ENCODE measurements at places on chromosomes 3 and 15.

GRCh38 chr3:105317841-105318240, 48.9 kb upstream of the ALCAM start:
- DNase-seq: no peak

DNA sequence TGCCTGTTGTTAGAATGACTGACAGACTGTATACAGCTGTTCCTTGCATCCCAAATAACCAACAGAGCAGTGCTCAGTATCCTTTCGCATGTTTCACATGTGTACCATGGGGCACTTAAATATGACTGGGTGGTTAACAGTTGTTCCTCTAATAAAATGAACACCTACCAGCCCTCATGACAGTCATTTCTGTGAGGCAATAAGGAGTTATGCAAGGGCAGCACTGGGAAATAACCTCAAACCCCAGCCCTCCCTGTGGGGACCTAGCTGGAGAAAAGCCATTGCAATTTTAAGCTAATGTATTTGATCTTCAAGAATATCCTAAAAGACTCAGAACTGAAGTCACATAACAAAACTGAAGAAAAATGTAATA, 7.3 kb downstream of the RFT1 start:
- no peak for DNase-seq

DNA sequence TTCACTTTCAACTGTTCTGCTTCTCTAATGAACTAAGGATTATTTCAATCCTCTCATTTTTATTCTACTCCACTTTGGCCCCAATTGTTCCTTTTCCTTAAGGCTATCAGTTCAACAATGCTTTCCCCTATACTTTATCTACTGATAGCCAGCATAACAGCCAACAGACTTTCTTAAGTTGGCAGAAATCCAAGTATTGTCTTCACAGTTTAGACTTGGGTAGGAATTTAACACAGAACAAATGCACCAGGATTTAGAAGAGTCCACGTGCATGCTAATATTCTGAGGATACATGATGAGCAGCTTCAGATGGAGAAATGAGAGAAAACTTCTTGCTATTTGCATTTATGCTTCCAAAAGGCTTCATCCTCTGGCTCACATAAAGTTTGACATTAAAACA, 54.8 kb downstream of the FBN1 start:
- DNase-seq: no peak

GRCh38 chr3:132898141-132898540, 140.1 kb upstream of the TMEM108 start:
- DNase-seq: no peak

GRCh38 chr15:74470631-74471395, 9.9 kb upstream of the UBL7 start:
- no peak for DNase-seq

DNA sequence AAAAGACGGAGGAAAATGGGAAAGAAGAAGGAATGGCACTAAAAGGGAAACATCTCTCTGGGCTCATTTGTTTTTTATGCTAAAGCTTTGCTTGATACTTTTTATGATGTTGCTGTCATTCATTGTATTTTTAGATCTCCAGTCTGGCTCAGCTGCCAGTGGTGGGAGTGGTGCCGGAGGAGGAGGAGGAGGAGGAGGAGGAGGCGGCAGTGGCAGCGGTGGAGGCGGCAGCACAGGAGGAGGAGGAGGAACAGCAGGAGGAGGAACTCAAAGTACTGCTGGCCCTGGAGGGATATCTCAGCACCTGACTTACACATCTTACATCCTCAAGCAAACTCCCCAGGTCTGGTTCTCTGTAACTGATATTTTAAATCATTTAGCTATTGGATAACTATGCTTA, 49.6 kb downstream of the MAP6D1 start:
- DNase-seq: no peak

GRCh38 chr3:143644370-143645089, 203.7 kb downstream of the SLC9A9 start:
- DNase-seq: no peak

Measured in activated naive CD4-positive, alpha-beta T cell treated with anti-CD3 and anti-CD28 coated beads, Interleukin-2, amount 50 U/mL, for 16 hours (primary cell).